ENCODE measurements at places on chromosomes 7 and 10.

DNA sequence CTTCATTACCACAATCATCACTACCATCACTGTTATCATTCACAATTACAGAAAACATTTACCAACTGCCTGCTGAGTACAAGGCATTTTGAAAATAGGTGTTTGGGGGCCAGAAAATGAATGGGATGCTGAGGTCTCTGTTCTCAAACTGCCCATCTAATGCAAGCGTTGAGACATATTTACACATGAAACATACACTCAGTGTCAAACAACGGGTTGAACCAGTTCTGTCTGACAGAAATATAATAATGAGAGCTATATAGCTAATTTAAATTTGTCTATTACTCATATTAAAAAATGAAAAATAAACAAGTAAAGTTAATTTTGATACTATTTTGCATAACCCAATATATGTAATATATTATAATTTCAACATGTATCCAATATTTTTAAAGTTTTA, 303.1 kb downstream of the KCNMA1 start:
- DNase-seq, result no peak

GRCh38 chr7:135114622-135115021, 33.2 kb upstream of the TMEM140 start:
- no peak for DNase-seq

GRCh38 chr10:43137717-43138020, 576 bp upstream of the CSGALNACT2 start:
- DNase-seq, result no peak

DNA sequence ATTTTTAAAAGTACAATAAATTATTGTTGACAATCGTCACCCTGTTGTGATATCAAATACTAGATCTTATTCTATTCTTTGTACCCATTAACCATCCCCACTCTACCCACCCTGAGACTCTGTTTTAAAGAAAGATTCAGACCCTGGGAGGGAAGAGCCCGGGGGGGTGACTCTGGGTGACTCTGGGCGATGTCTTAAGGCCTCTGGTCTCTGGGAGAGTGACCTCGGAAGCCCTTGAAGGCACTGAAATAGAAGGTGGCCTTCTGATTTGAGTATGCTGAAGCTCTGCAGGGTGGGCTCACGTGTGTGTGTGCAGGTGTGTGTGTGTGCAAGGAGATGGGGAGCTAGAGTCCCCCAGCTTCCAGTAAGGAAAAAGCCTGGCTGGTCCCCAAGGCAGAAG, 9.7 kb downstream of the ADAP1 start:
- no peak for DNase-seq

DNA sequence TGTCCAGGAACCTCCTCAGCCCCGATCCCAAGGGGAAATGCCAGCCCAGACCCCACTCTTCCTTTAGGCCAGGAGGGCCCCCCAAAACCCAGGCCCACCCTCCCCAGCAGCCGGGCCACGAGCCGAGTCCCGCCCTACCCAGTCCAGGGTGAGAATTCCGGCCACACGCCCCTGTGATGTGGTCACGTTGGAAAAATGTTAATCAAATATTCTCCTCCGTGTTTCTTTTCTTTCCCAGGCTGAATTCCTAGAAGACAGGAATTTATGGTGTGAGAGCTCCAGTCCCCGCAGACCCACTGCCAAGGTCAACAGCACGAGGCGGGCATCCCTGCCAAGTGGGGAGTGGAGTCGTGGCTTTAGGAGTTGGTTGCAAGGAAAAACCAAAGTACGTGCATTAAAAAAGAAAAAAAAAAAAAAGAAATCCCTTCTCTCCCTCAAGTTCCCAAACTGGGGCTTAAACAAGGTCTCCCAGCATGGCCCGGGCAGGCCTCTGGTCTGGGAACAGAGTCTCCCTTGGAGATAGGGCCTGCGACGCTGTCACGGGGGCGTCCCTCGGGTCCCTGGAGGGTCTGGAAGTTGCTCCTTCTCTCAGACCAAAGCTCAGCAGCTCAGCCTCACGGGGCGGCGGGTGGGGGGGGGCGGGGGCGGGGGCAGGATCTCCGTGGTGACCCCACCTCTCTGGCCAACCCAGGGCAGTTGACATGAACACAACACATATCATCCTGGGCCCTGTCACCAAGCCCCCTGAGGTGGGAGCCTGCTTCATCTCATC, 28.1 kb upstream of the ELN start:
- DNase-seq, result no peak

GRCh38 chr7:138630059-138630610, 71.0 kb downstream of the SVOPL start:
- DNase-seq, result no peak

DNA sequence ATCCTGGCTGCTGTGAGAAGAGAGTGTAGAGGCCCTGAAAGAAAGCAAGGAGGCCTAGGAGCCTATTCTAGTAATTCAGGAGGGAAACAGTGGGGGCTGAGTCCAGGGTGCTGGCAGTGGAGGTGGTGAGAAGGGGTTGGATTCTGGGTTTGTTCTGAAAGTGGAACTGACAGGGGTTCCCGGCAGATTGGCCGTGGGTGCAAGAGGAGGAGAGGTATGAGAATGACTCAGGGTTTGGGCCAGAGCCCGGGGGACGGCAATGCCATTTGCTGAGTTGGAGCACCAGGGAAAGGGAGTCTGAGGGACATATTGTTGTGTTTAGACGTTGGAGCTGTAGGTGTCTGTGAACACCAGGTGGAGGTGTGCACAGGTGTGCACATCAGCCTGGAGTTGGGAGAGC, 38.5 kb downstream of the NPTX2 start:
- no peak for DNase-seq

GRCh38 chr7:37730501-37730900, 46.9 kb downstream of the GPR141 start:
- DNase-seq, result no peak

DNA sequence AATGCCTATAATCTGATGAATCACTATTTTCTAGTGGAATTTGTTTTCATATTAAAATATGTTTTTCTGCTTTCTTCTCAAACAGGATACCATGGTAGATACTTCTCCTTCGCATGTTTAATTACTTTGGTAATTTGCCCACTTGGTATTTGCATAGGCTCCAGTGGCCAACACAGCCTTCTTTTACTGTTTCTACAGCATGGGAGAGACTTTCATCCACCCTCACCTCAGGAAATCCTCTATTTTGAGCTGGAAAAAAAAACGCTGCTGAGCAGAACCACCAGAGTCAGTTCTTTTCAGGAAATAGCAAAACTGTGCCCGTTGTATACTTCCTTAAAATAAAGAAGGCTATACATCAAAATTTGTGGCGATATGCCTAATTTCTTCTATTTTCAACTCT, 213.3 kb downstream of the MDFIC start:
- DNase-seq, result no peak

GRCh38 chr10:48440771-48441170, 134.3 kb downstream of the MAPK8 start:
- DNase-seq, result no peak

- DNase-seq, result no peak
These were observed 33.4 kb downstream of the ELFN1 start for GRCh38 chr7:1703441-1703840.

GRCh38 chr10:74977913-74978847, 133.3 kb upstream of the SAMD8 start:
- peak; percentile 68 for DNase-seq

DNA sequence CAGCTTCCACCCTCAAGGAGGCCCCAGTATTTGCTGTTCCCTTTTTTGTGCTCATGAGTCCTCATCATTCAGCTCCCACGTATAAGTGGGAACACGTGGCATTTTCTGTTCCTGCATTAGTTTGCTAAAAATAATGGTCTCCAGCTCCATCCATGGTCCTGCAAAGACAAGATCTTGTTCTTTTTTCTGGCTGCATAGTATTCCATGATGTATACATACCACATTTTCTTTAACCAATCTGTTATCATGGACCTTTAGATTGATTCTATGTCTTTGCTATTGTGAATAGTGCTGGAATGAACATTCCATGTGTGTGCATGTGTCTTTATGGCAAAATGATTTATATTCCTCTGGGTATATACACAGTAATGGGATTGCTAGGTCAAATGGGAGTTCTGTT, 17.0 kb downstream of the KRIT1 start:
- no peak for DNase-seq

GRCh38 chr10:35822316-35822715, 180.2 kb upstream of the FZD8 start:
- DNase-seq, result no peak

- no peak for DNase-seq
These were observed 17.0 kb downstream of the TMEM236 start for GRCh38 chr10:17768957-17769356.

GRCh38 chr7:25359471-25360059, 131.3 kb upstream of the NPVF start:
- no peak for DNase-seq

GRCh38 chr10:62023329-62023728, 121.8 kb downstream of the ARID5B start:
- DNase-seq, result no peak

GRCh38 chr10:58512491-58513187, at the start of gene BICC1:
Gene BICC1, plus strand, starts transcription at chr10:58512872. Its CDS starts 272 bp downstream, at chr10:58513144.
- peak; percentile 22 for DNase-seq

- DNase-seq, result peak; percentile 17
These were observed 58.2 kb downstream of the TMEM270 start for GRCh38 chr7:73918926-73919693.

GRCh38 chr10:113450046-113450804, 102.6 kb upstream of the HABP2 start:
- no peak for DNase-seq

GRCh38 chr10:120735773-120736371, 115.3 kb upstream of the WDR11 start:
- peak; percentile 22 for DNase-seq

- no peak for DNase-seq
These were observed 860 bp downstream of the EXOC6 start for GRCh38 chr10:92849234-92849525.

DNA sequence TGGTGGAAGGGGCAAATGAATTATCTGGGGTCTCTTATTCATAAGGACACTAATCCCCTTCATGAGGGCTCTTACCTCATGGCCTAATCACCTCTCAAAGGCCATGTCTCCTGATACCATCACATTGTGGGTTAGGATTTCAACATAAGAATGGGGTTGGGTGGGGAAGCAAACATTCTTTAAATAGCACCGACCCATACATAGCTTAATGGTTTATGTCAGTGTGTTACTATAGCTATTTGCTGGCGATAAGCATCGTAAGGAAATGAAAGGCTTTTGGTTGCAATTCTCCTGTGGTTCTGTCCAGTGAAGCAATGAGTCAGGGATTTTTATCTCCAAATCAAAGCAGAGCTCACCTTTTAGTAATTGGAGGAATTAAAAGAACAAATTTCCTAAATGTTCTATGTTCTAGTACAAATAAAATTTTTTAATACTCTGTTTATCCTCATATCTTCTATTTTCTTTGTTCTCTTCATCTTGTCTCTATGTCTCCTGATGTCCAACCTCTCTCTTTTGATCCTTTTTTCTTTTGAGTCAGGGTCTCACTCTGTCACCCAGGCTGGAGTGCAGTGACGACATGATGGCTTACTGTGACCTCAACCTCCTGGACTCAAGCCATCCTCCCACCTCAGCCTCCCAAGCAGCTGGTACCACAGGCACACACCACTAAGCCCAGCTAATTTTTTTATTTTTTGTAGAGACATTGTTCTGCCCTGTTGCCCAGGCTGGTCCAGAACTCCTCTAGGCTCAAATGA, 57.0 kb upstream of the GLCCI1 start:
- DNase-seq, result no peak

GRCh38 chr7:28065308-28065707, 115.3 kb downstream of the JAZF1 start:
- no peak for DNase-seq

- no peak for DNase-seq
These were observed 192.9 kb downstream of the EVX1 start for GRCh38 chr7:27435461-27435860.

GRCh38 chr7:154568346-154568745, 434.6 kb downstream of the PAXIP1 start:
- DNase-seq, result no peak

- DNase-seq, result no peak
These were observed 71.8 kb upstream of the PRKG1 start for GRCh38 chr10:51002469-51002868.

DNA sequence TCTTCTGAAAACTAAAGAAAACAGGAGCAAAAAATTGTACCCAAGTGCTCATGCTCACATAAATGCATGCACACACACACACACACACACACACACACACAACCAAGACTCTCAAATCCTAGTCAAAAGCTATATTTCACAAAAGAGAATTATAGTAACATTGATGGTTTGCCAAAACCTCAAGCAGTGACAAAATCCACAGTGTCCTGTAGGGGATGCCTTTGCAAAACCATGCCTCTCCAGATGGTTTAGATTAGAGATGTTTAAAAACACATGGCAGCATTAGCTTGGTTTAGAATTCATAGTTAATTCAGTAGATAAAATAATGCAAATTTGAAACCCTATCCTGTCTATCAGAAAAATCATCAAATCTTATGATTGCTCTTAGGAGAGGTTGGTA, 232.2 kb downstream of the DYNC1I1 start:
- no peak for DNase-seq

DNA sequence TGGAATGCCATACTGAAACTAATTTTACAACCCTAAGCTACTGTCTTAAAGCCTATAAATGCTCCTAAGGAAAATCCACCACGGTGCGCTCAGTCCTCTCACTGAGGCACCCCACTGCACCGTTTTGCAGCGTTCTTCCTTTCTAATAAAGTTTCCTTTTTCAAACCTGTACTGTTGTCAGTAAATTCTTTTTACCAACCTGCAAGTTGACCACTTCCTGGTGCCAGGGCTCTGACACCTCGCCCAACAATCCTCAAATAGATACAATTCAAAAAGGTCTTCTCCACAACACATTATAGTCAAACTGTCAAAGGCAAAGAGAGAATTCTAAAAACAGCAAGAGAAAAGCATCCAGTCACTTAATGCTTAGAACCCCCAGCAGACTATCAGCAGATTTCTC, 42.8 kb downstream of the HERPUD2 start:
- DNase-seq, result no peak

- peak; percentile 95 for DNase-seq
These were observed at the start of gene ZYX for GRCh38 chr7:143380646-143381426. Gene ZYX, plus strand, starts transcription at chr7:143381345. Its CDS starts 227 bp downstream, at chr7:143381572.

DNA sequence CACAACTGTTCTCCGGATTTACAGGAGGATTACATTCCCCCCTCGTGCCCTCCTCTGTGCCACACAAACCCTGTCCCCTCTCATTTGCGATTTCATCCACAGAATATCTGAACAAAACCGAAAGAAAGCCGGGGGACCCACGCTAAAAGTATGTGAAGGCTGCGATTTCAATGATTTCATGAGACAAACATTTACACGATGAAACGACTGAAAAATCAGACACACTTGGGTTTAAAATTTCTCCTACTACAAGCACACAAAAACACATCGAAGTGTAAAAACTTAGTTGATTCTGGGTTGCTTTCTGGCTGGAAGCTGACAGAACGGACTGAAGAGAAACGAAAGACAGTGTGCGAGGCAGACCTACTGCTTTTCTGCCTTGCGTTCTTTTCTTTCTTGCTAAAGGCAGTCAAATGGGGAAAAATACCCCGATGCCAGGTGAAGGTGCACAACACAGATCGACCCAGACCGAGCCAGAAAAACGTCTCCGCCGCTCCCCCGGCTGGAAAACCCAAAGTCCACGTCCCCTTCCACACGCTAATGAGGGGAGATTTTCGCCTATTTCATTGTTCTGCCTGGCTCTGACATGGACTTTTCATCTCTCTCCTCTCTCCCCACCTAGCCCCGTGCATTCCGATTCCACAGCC, 1.2 kb downstream of the HIPK2 start:
- peak; percentile 34 for DNase-seq
